GM12892 (cell line): ENCODE measurements at places on chromosomes 2 and 18.

DNA sequence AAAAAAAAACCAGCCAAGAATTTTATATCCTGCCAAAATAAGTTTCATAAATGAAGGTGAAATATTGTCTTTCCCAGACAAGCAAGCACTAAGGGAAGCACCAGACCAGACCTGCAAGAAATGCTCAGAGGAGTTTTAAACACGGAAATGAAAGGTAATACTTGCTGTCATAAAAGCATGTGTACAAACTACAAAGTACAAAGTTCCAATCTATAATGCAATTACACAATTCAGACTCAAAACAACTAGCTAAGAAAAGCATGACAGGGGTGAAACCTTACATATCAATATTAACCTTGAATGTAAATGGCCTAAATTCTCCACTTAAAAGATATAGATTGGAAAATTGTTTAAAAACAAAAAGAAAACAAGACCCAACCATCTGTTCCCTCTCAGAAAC lies 45.0 kb upstream of the ASXL3 start:
- no peak for DNase-seq

- DNase-seq = no peak
These were observed 7.2 kb upstream of the ABCB11 start for GRCh38 chr2:169038338-169038757.

- no peak for DNase-seq
These were observed 2.4 kb downstream of the MARS2 start for GRCh38 chr2:197707316-197708213.

DNA sequence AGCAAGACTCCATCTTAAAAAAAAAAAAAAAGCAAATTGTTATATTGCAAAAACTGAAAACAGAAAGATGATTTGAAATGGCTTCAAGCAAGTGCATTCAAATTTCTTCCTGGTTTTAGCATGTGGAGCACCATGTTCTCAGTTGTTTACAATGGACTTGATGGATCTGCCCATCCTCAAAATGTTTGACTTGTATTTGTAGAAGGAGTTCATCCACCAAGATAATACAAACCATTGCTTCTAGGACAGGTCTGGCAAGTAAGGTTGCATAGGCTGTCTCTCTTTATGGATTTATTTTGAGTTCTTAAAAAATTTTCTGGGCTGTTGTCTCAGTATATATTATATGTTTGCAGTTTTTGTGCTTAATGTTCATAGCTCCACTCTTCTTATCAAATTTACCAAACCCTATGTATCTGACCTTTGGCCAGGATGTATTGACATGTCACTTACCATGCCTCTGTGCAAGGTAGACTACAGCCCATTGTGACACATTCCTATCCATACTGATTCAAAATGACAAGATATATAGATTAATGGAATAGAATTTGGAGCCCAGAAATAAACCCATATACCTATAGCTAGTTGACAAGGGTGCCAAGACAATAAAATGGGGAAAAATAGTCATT lies 21.7 kb upstream of the ZCCHC2 start:
- DNase-seq = no peak
